ENCODE measurements at places on chromosomes 2 and 18.

DNA sequence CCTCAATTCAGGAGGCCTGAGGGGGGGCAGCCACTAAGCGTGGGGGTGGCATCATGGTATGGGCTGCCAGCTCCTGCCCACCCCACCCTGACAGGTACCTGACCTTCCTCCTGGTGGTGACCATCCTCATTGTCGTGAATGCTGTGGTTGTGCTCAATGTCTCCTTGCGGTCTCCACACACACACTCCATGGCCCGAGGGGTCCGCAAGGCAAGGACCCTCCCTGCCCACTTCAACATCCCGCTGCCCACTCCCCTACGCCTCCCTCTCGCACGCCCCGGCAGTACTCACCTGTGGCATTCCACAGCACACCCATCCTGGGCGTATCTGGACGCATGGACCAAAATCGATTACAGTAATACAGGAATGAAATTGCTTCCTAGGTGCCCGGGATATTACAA is 4.0 kb downstream of the CHRNG start:
- no peak for DNase-seq

GRCh38 chr2:161486111-161486510 is 70.0 kb downstream of the TBR1 start:
- DNase-seq: peak; percentile 1

- DNase-seq: no peak
Measured at GRCh38 chr18:45398448-45398847, 216.8 kb upstream of the SLC14A2 start.

- no peak for DNase-seq
Measured at GRCh38 chr2:210233487-210233886, 8.2 kb upstream of the ACADL start.

DNA sequence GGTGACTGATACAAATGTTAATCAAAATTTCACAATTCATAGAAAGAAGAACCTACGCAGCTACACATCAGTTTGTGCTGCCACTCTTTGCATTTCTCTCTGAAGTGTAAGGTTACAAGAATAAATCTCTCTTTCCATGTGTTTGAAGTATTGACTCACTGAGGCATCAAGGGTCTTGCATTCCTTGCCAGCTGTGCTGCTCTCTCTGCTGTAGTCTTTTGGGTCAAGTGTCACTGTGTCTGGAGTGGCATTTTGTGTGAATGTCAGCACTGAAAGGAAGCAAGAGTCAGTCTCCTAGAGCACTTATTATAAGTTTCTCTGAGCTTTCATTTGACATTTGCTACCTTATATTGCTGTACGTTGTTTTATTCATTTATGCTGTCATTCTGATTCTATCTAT is 1696.1 kb upstream of the LRRTM1 start:
- DNase-seq: no peak

DNA sequence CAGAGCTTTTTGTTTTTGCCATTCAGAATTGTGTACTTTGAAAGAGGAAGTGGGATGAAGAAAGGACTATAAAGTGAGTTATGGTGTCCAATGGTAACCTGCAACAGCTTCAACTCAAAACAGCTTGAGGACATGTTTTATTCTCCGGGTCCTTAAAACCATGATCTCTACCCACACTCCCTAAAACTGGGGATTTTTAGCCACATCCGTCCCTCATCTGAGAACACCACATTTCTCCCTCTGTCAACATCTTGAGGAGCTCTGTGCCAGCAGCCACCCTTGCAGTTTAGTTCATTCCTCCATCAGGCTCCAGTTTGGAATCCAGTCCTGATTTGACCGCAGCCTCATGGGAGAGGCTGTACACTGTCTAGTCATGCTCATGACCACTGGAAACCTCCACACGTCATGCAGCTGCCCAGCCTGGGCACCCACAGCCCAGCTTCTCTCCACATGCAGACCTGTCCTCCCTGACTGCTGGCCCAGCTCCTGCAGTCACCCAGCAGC is 62.6 kb downstream of the C18orf63 start:
- no peak for DNase-seq

DNA sequence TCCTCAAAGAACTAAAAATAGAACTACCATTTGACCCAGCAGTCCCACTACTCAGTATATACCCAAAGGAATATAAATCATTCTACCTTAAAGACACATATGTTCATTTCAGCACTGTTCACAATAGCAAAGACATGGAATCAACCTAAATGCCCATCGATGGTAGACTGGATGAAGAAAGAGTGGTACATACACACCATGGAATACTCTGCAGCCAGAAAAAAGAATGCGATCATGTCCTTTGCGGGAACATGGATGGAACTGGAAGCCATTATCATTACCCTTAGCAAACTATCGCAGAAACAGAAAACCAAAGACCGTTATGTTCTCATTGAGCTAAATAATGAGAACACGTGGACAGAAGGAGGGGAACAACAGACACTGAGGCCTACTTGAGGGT is 44.5 kb downstream of the TWSG1 start:
- DNase-seq: no peak

DNA sequence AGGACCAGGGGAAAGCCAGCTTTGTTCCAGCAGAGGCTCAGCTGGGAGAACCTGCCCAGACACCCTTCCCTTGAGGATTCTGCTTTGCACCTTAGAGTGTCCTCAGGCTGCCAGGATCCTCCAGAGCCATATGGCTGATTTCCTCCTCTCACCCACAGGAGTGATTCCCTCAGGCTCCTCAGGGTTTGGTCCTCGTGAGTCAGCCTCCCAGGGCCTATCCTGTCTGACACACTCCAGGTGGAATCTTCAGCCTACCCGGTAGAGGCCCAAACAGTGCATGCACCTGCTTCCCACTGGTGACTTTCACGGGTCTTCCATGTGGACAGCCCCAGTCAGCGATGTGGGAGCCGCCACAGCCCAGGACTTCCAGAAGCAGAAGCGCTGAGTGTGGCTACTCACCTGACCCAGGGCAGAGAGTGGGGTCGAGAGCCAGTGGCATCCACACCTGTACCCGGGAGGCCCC is 73.3 kb downstream of the TFCP2L1 start:
- DNase-seq: no peak

- no peak for DNase-seq
Measured at GRCh38 chr2:131092458-131093005, 728 bp downstream of the FAM168B start.

DNA sequence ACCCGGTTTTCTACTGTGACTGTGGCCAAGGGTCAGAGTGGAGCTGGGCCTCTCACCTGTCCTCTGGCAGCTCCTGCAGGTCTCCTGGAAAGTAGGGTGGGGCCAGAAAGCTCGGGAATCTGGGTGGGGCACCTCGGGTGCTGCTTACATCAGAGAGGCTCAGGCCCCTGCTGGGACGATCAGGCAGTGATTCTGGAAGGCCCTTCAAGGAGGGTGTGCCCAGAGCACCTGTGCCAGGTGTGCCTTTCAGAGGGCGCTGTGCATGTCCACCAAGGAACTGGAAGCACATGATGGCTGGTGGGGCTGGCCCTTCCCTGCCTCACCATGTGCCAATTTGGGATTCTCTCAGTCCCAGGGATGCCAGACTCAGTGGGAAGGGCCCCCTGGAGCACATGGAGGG is 44.0 kb downstream of the ATP6V1C2 start:
- DNase-seq: no peak

DNA sequence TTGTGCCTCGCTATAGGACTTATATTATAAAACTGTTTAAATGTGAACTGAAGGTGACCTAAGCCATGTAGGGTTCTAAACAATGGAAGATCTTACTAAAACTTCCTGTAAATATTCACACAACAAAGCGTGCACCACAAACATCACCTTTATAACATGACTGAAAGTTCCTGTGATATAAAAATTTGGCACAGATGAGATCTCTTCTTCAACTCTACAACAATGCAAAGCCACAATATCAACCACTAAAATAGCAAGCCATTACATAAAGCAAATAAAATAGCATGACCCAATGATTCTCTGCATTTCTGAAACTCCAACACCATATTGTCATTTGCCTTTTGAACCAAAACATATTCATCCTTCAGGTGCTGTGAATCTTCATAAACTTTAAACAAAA is 3.5 kb downstream of the YES1 start:
- no peak for DNase-seq

GRCh38 chr2:43344868-43345373 is 118.5 kb upstream of the ZFP36L2 start:
- no peak for DNase-seq

GRCh38 chr18:23499291-23499781 is 4.0 kb upstream of the RMC1 start:
- DNase-seq: no peak

GRCh38 chr2:20525041-20526035 is 78.5 kb downstream of the RHOB start:
- no peak for DNase-seq

DNA sequence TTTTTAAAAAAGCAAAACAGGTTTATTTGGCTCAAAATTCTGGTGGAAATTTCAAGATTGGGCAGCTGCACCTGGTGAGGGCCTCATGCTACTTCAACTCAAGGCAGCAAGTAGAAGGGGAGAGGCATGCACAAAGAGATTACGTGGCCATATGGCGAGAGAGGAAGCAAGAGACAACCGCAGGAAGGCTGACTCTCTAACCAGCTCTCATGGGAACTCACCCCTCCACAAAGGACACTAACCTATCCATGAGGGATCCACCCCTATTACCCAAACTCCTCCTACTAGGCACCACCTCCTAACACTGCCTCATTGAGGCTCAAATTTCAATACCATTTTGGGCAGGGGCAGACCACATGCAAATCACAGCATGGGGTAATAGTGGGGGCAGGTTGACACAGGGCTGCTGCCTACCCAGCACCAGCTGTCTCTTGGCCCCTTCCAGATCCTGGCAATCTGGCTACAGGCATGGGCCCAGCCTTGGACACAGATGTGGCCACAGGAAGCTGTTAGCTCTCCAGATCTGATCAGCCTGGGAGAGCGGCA is 2.0 kb upstream of the CAPN10 start:
- no peak for DNase-seq
